ENCODE measurements at places on chromosomes 13 and 19.

DNA sequence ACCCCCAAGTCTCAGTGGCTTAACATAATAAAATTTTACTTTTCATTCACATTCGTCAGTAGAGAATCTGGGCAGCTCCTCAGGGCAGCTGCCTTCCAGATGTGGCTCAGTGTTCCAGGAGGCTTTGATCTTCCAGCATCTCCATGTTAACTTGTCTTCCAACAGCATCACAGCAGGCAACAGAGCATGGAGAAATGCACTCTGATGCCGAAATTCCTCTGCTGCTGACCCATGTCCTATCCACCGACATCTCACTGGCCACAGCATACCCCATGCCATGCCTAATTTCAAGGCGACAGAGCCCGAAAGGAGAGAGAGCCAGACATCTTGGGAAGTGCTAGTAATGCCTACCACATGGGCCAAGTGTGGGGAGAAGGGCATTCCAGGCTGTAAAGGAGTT, 64.9 kb upstream of the MEDAG start:
- no peak for DNase-seq

DNA sequence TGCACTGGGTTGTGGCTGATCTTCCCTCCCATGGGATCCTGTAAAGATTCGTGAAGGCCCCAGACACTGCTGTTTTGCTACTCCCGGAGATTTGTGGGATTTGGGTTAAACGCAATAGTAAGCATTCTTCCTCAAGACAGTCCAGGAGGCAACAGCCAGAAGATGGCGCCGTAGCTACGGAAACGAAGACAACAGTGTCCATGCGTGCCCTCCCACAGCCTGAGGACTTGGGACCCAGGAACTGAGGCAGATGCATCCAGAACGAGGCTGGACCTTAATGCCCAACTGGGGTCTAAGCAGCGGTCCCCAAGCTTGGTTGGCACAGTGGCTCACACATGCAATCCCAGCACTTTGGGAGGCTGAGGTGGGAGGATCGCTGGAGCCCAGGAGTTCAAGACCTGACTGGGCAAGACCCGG, 57.6 kb upstream of the ZNF507 start:
- no peak for DNase-seq

DNA sequence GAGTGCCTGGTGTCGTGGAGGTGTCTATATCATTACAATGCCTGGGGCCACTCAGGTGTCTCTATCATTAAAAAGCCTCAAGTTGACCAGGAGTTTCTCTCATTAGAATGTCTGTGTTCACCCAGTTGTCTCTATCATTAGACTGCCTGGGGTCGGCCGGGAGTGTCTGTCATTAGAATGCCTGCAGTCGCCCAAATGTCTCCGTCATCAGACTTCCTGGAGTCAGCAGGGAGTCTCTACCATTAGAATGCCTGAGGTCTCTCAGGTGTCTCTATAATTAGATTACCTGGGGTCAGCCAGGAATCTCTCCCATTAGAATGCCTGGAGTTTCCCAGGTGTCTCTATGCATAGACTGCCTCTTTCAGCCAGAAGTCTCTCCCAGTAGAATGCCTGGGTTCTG, 1477.6 kb downstream of the UQCRFS1 start:
- no peak for DNase-seq

DNA sequence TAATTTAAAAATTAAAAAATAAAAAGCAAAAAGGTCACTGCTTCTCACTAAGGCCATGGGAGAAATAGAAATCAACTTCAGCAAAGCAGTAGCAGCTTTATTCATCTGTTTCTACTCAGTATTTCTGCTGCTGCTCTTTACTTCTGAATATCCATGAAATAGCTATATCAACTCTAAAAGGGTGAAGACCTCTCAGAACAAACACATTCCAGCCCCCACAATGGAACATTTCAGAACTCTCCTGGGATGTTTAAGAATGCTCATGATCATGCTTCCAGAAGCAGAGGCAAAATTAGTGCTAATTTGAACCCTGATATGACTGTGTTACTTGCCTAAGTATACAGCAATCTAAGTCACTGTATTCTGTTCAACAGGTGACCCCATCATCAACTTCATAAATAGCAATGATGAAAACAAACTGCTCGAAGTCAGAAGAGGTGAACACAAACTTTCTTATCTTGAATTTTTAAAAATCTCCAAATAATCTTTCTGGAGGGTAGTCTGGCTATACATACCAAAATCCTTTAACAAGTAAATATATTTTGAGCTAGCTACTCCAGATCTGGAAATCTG, 29.6 kb upstream of the DOCK9 start:
- no peak for DNase-seq

GRCh38 chr13:109366525-109366924, 419.9 kb downstream of the IRS2 start:
- no peak for DNase-seq

- DNase-seq = no peak
Observed at GRCh38 chr13:111317571-111318345, 2.7 kb upstream of the TEX29 start.

DNA sequence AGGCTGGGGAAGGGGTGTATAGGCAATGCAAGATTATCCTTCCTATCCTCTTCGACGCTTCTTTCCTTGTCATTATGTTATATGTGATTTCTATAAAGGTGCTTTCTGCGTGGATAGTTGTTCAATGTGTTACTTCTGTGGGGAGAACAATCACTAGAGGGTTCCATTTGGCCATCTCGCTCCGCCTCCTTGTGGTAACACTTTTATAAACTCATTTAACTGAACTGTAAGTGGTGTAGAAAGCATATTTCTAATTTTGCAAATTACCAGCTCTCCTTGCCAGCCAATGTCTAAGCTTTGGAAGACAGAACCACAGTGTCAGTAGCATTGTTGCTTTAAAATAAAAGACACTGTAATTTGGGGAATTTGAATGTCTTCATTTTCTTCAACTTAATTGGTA, 1093.7 kb upstream of the MIR17HG start:
- DNase-seq = no peak

- peak; percentile 38 for DNase-seq
Observed at GRCh38 chr19:406135-406781, 2.7 kb downstream of the C2CD4C start.

Data from mesothelial cell of epicardium (in vitro differentiated cells).